ENCODE measurements at places on chromosomes 7 and 10. TPM values are rescaled to one million over a fixed set of nuclear protein-coding genes. Genes with fewer than 3 reads are reported as not detected.

The GJD4 gene
- not detected for total RNA-seq

The CDHR3 gene
- total RNA-seq: 0.10 TPM

The SPDYE16 gene
- not detected for total RNA-seq

The OR2A5 gene
- not detected for total RNA-seq

The ITGA8 gene
- 1.9 TPM for total RNA-seq

The CYP3A7 gene
- not detected for total RNA-seq

The PTPRN2 gene
- 2.2 TPM for total RNA-seq

Data from A172 (cell line).